ENCODE measurements at places on chromosomes 13 and 19. TPM values are rescaled to one million over a fixed set of nuclear protein-coding genes. Genes with fewer than 3 reads are reported as not detected.

- no peak for DNase-seq
Measured at GRCh38 chr19:54630782-54631181, 498 bp downstream of the LILRB1 start.

DNA sequence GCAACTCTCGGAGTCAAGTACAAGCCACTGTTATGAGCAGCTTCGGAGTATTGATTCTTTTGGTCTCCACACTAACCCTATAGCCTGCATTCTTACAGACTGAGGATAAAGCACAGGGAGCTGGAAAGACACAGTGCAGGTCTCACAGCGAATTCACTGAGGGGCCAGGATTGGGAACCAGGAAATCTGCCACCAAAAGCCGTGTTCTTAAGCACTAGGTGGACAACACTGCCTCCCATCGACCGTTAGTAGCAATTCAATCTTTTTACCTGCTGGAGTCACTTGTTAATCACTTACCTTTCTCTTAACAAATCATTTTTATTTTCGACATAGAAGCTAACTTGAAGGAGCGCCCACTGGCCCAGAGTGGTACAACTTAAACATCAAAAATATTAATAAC lies 6.3 kb downstream of the PMIS2 start:
- no peak for DNase-seq

DNA sequence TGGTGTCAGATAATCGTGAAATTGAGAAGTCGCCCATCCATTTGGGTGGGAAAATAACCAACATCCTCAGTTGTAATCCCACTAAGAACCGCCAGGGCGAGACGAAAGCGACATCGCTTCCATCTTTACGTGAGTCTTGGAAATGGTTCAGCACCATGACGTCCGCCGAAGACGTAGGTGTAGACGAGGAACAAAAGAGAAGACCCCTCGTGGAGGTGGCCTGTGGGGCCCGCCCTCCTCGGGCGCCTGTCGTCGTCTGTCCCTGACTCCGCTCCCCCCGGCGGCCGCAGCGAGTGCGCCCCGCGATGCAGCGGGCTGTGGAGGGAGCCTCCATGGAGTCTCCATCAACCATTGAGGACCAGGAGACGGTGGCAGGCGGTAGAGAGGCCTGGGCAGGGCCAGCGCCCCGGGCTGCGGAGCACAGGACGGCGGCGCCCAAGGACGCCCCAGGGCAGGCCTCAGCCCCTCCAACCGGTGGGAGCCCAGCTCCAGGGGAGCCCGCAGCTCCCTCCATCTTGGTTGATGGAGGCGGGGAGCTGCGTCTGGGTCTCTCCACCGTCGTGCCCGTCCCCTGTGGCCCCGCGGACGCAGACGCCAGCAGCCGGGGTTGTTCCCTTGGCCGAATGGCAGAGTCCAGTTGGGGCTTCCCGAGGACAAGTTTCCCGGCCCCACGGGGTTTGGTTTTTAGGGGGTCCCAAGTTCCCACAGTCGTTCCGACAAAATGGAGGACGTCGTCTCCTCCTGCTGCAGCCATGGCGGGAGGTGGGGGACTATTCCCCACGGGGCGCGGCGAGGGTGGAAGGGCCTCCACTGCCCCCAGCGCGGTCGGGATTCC lies 990 bp upstream of the ZMYM2 start:
- DNase-seq = peak; percentile 89

GRCh38 chr19:39182174-39182505 lies 14.6 kb upstream of the NCCRP1 start:
- no peak for DNase-seq

Gene KLK3
- not detected for total RNA-seq

DNA sequence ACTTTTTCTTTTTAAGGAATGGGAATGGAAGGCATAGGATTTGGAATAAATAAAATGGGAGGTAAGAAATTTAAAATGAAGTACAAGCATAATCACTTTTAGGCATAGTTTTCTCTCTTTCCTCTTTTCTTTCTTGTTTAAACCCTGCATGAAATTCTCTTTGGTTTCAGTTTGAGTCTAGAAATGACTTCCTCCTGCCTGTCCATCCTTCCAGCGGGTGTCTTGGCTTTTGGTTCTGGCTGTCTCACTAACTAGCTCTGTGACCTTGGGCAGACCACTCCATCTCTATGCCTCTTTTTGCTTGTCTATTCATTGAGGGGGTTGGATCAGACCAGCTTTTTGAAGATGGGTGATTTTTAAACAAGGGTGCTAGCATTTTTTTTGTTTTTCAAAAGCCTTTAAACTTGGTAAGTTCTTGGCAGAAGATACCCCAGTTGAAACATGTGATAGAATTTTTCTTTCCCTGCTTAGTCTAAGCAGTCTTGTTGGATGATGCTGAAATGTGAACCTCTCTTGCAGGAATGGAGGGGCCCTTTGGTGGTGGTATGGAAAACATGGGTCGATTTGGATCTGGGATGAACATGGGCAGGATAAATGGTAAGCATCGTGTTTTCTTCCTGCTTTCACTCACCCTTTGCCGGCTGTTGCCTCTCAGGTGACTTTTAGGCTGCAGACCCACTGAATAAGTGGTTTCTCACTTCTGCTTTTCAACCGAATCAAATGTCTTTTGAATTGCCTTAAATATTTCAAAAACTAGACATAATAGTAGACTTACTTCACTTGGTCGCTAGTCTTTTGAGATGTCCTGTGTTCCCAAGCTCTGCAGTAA lies 28.6 kb downstream of the PRAM1 start:
- DNase-seq = no peak

- DNase-seq = no peak
Measured at GRCh38 chr19:30670011-30670329, 297.8 kb downstream of the ZNF536 start.

GRCh38 chr19:6198896-6199239 lies 63.4 kb downstream of the ACSBG2 start:
- DNase-seq = no peak

Gene GSX1
- not detected for total RNA-seq

- no peak for DNase-seq
Measured at GRCh38 chr13:73173279-73173811, 114.5 kb downstream of the KLF5 start.

GRCh38 chr13:96214824-96215445 lies 125.0 kb downstream of the HS6ST3 start:
- no peak for DNase-seq

DNA sequence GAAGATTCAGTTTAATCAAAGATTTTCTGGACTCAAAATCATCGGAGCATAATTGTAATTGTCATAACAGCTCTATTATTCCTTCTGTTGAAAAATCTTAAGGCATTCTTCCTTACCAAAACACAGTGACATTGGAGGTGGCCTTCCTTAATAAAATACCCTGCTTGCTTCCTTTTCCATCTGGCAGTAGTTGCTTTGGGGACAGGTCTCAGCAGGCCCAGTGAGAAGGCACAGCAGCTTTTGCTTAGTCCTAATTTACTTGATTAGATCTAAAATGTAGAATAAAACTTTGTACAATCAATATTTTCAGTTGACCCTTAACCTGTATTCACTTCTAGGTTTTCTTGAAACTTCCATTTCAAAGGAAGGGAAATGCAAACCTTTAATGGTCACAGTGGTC lies 471.6 kb downstream of the PCDH20 start:
- DNase-seq = no peak

GRCh38 chr13:42997381-42997780 lies 5.3 kb upstream of the EPSTI1 start:
- no peak for DNase-seq

DNA sequence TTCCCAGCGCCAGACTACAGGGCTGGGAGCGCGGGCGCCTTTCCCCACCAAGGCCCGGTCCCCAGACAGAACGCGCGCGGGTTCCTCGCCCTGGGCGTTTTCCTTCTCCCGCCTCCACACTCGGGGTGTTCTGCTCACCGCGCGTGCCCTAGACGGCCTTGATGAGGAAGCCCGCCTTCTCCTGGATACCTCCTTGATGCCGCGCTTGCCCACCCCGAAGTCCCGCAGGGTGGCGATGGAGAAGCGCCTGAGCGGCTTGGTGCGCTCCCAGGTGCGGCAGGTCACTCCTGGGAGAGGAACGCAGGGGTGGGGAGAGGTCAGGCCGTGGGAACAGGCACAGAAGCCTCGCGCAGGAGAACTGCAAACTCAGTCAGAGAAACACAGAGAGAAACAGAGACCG lies 34.8 kb downstream of the CYP2B6 start:
- no peak for DNase-seq

Gene CD177
- 2.9 TPM for total RNA-seq

Gene PSG6
- total RNA-seq = not detected

Gene PTGIR
- total RNA-seq = 7.0 TPM

Gene ZNF699
- total RNA-seq = 8.0 TPM

GRCh38 chr13:80508031-80508430 lies 167.1 kb upstream of the SPRY2 start:
- no peak for DNase-seq

Gene AMER2
- not detected for total RNA-seq

GRCh38 chr19:13718733-13719132 lies 45.6 kb upstream of the MRI1 start:
- no peak for DNase-seq

Gene ZIM2
- total RNA-seq = not detected

GRCh38 chr13:79932556-79932955 lies 408.4 kb downstream of the SPRY2 start:
- no peak for DNase-seq

- no peak for DNase-seq
Measured at GRCh38 chr13:51305271-51305967, 34.1 kb upstream of the SERPINE3 start.

GRCh38 chr13:94053986-94054593 lies 425.4 kb downstream of the DCT start:
- no peak for DNase-seq

DNA sequence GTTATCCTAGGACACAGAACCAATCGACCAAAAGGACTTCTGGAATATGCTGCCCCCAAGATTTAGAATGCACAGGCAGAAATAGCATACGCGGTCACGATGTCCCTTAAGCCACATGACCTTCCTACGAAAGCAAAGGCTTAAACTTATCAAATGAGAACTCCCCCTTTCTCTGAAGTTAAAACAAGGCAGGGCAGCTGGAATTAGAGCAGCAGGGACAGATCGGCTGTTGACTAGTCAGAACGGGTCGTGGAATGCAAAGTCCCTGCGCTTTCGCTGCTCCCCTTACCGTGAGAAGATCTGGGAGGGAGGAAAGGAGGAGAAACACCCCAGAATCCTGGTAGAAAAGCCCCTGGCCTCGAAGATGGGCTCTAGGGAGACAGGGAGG lies 799 bp upstream of the USPL1 start:
- DNase-seq = peak; percentile 81

DNA sequence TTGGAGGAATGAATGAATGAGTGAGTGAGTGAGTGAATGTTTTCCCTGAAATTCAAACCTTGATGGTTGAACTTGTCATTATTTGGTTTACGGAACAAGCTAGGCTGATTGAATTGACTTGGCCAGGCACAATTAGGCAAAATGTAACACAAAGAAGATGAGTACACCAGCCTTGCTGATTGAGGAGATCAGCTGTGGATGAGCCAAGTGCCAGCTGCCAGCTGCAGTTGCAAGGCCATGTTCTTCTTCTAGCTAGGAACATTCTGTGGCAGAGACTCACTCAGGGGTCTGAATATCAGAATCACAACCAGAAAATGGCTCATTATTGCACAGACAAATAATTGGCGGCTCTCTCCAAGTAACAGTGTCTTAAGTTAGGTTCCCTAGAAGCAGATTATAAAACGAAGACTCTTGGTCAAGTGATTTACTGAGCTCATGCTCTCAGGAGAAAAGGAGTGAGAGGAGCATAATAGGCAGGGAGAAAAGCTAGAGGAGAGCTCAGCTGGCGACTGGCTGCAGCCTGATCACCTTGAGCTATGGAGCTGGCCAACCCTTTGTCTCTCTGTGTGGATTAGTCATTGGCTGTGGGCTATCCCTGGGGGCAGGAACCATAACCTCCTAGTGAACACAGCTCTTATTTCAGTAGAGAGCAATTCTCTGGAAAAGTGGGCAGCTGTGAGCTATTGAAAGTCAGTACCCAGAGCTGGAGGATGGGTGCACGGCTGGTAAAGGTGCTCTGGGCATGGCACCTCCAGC lies 225.3 kb upstream of the SERP2 start:
- DNase-seq = no peak

Gene SLC15A1
- not detected for total RNA-seq

DNA sequence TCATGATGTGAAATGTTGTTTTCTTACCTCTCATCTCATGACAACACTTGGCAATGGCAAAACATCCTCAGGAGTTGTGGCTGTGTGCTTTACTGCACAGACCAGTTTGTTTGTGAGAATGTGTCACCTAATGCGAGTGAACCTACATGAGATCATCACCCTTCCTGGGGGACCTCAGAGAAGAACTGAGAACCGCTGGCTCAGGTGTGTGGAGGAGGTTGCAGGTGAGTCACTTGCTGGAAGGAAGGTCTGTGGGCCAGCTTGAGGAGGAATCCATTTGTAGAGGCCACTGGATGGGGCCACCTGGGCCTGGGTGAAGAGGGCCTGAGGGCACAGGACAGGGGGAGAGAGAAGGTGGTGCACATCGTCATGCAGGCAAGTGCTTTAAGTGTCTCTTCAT lies 3.0 kb upstream of the CEACAM1 start:
- no peak for DNase-seq

GRCh38 chr19:13060964-13061927 lies 41.4 kb downstream of the LYL1 start:
- peak; percentile 80 for DNase-seq

DNA sequence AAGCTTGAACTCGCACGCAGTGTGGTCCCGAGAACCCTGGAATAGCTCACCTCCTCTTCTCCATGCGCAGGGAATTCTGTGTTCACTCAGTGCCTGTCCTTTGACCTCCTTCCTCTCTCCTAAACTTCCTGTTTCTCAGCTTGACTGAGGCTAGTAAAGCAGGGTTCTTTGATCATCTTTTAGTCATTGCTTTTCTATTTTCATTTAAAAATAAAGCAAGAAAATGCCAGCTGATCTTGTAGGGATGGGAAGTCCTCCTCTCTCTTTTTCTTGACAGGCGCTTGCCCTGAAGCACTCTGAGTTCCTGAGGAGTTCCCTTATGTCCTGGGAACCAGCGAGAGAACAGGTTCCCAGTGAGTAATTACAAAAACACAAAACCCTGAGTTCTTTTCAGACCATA lies 62.8 kb downstream of the ARHGEF7 start:
- DNase-seq = no peak

- no peak for DNase-seq
Measured at GRCh38 chr13:71830736-71831135, 36.3 kb downstream of the DACH1 start.

DNA sequence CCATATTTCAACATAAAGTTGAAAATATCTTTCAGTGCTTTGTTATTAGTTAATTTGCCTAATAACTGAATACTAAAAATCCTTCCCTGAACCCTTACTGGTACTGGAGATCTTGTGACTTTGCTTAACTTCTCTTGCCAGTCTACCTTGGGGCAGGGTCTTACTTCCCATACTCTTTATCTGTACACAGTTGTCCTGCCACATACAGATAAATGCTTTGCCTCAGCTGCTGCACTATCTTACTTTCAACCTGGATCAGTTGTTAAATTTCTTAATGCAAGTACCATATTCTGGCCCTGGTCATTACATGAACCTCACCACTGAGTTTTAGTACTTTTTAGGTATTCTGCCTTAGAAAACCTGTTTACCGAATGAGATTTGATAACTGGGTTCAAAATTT lies 107.6 kb downstream of the PIBF1 start:
- no peak for DNase-seq

GRCh38 chr19:7820588-7820987 lies 9.4 kb upstream of the EVI5L start:
- DNase-seq = no peak

Gene PSG7
- not detected for total RNA-seq

Gene ZNF714
- 1.4 TPM for total RNA-seq

GRCh38 chr19:12946092-12946721 lies 545 bp downstream of the RAD23A start:
- no peak for DNase-seq

Gene ZNF728
- 4.1 TPM for total RNA-seq

All from right atrium auricular region (tissue), 2 donors.